T-helper 9 cell (primary cell): ENCODE measurements at places on chromosomes 16 and 17.

GRCh38 chr17:81173762-81174155 lies 7.7 kb upstream of the AATK start:
- DNase-seq: no peak

DNA sequence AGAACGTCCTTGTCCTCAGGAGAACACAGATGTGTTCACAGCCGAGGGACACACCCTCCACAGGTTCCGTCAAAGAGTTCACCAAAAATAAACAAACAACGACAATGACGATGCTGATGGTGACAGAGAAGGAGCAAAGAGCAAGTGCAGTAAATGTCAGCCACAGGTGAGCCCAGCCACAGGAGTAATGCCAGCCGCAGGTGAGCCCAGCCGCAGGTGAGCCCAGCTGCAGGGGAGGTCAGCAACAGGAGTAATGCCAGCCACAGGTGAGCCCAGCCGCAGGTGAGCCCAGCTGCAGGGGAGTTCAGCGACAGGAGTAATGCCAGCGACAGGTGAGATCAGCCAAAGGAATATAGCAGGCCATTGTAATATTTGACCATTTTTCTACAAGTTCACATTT lies 315.2 kb downstream of the FOXL1 start:
- DNase-seq: no peak

DNA sequence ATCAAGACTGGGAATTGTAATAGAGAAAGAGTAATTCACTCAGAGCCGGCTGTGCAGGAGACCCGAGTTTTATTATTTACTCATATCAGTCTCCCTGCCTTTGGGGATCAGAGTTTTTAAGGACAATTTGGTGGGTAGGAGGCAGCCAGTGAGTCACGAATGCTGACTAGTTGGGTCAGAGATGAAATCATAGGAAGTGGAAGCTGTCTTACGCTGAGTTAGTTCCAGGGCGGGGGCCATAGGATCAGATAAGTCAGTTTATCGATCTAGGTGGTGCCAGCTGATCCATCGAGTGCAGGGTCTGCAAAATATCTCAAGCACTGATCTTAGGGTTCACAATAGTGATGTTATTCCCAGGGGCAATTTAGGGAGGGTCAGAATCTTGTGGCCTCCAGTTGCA lies 20.2 kb upstream of the GUCY2D start:
- no peak for DNase-seq

DNA sequence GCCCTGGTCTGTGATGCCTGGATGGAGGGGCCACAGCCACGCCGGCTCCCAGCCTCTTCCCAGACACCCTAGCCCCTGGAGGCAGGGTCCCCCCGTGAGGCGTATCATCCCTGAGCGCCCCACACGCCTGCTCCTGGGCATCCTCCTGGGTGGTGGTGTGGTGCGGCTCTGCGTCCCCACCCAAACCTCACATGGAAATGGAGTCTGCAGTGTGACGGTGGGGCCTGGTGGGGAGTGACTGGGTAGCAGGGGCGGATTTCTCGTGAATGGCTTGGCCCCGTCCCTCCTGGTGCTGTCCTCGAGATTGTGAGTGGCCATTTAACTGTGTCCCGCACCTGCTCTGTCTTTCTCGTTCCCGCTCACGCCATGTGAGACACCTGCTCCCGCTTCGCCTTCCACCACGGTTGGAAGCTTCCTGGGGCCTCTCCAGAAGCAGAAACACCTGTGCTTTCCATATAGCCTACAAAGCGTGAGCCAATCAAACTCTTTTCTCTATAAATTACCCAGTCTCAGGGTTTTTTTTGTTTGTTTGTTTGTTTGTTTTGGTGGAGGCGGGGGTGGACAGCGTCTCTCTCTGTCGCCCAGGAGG lies 5.9 kb upstream of the SSTR5 start:
- DNase-seq: no peak

DNA sequence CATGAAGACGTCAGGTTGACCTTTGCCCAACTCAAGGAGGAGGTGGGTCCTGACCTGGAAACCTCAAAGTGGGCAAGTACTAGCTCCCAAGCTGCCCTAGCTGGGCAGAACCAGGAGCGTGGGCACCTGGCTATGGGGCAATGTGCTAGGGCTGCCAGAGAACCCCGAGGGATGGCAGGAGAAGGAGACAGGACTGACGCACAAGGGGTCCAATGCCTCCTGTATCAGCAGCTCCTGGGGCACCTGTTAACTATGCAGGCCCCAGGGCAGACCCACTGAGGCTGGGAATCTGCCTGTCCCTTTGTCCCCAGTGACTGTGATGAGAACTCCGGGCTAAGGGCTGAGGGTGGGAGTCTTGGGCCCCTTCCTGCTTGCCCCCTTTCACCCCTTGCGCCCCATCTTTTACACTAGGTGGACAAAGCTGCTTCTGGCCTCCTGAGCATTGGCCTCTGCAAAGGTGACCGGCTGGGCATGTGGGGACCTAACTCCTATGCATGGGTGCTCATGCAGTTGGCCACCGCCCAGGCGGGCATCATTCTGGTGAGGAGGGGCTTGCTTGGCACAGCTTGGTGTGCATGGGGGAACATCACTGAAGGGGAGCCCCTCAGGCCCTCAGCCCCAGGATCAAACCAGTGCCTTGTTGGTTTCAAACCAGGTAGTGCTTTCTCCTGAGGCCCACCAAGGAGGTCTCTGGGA lies 7.7 kb downstream of the CHAD start:
- no peak for DNase-seq

GRCh38 chr16:70700101-70701020 lies 14.5 kb upstream of the MTSS2 start:
- no peak for DNase-seq

- no peak for DNase-seq
These were observed 27.9 kb downstream of the NARF start for GRCh38 chr17:82486231-82487094.

DNA sequence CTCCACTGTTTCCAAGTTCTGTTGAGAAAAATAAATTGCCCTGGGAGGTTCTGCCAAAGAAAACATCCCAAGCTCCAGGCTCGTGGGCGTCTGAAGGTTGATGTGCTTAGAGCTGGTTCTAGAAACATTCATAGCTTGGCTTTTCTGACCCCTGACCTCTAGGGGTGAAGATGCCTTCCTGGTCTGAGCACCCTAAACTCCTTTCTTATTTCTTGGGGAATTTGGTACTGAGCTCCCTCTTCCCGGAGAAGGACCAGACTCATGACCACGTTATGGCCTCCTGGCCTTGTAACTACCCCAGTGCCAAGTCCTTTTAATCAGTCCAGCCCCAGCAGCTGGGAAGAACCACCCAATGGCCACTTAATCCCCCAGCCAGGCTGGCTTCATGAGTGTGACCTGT lies 66.4 kb downstream of the MYH11 start:
- no peak for DNase-seq

GRCh38 chr16:19780321-19780720 lies 62.2 kb downstream of the IQCK start:
- no peak for DNase-seq

GRCh38 chr16:67483731-67484525 lies 581 bp upstream of the AGRP start:
- DNase-seq: no peak

DNA sequence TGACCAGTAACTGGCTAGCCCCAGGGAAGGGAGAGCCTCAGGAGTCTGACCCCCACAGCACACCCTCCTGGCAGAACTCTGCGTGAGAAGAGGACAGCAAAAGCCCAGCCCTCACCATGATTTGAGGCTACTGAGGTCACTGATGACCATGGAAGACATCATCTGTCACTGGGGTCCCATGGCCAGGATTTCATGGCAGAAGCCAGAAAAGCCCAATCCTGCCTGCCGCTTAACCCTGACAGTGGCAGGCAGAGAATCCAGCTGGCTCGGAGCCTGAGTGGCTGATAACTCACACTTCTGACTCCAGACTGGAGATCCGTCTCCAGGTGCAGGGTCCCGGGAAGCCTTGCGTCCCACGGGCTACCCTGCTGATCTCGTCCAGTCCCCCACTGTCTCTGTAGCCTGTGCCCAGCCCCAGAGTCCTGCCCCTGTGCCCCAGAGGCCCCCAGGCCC lies 17.5 kb downstream of the GRIN2C start:
- no peak for DNase-seq

- DNase-seq: no peak
These were observed 687.3 kb downstream of the CDH11 start for GRCh38 chr16:64434526-64435069.

DNA sequence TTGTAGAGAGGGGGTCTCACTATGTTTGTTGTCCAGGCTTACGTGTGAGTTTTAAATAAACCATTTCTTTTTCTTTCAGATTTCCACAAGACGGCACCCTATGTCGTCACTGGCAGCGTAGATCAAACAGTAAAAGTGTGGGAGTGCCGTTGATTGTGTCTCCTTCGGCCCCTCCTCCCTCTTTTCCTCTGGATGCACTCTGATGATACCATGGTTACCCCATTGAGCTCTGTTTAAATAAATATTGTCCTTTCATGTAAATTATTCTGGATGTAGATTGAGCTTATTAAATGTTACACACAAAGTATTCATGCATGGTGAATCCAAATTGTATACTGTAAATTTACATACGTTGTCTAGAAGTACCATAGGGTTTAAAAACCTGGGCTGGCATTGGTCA lies 29.9 kb downstream of the CLUH start:
- no peak for DNase-seq

GRCh38 chr17:56583772-56584171 lies 9.7 kb upstream of the NOG start:
- DNase-seq: no peak

DNA sequence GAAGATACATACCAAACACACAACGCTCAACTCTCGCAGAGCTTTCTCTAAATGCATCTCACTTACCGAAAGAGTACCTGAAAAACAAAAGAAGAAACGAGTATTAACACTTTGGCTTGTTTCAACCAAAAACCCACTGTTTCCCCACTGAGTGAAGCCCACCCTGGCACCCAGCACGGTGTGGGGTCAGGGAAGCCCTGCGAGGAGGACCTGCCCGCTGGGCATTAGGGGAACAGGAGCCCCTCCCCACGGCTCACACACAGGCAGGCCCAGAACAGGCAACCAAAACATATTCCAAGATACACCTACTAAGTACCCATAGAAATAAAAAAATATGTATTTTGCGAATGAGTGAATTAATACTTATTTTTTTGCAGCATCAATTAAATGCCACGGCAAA lies 36.6 kb downstream of the LMF1 start:
- no peak for DNase-seq

GRCh38 chr17:78661093-78661770 lies 84.0 kb upstream of the DNAH17 start:
- DNase-seq: no peak

- no peak for DNase-seq
These were observed 742 bp upstream of the SLC16A13 start for GRCh38 chr17:7034955-7035590.

- no peak for DNase-seq
These were observed 2.0 kb downstream of the ROGDI start for GRCh38 chr16:4800290-4801041.

DNA sequence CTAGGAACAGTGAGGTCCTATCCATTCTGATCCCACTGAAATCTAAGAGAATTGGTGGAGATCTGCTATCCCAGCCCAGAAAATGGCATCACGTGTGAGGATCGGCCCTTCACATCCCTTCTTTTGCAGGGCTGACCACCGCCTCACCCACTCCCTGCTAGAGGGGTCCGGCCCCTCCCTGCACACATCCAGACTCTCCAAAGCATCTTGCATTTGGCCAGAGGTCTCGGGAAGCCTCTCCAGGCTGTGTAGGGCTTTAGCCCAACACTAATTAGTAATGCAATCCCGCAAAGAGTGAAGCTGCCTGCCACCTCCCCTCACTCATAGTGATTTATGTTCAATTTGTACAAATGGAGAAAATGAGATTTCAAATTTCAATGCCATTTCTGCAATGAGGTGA lies 434.4 kb upstream of the ZFHX3 start:
- DNase-seq: no peak

DNA sequence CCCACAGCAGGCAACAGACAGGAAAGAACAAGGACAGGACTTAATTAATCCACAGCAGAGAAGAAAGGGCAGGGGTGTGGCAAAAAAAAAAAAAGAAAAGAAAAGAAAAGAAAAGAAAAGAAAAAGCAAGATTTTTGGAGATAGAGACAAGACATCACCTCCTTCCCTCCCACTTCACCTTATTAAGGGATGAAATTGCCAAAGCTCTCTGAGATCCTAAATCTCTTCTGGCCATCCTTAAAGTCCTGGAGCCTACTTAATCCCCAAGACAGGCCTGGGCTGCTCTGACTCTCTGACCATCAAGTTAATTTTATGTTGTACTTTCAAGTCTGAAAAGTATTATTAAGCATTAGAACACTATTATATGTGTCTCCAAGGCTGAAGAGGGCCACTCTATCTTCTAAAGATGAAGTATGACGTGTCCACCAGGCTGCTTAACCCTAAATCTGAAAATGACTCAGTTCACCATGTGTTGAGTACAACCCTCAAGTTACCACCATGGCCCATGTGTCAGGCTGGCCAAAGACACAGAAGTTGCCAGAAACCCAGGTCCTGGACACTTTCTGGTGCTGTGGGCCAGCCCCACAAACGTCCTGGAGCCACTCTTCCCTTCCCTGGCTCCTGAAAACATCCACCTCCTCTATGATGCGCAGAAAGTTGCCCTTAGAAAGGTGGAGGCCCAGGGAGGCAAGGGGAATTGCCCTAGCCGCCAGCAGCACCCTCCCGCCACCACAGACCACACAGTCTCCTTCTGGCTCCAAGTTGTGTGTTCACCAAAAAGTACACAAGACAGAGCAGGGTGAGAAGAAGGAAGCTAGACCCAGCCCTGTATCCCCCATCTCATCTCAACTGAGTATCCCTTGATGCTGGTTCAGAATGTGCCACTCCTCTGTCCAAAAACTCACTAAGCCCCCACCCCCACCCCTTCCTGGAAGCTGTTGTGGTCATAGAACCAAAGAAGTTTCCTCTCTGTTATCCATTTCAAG lies 2.7 kb downstream of the SOCS1 start:
- DNase-seq: peak; percentile 49

DNA sequence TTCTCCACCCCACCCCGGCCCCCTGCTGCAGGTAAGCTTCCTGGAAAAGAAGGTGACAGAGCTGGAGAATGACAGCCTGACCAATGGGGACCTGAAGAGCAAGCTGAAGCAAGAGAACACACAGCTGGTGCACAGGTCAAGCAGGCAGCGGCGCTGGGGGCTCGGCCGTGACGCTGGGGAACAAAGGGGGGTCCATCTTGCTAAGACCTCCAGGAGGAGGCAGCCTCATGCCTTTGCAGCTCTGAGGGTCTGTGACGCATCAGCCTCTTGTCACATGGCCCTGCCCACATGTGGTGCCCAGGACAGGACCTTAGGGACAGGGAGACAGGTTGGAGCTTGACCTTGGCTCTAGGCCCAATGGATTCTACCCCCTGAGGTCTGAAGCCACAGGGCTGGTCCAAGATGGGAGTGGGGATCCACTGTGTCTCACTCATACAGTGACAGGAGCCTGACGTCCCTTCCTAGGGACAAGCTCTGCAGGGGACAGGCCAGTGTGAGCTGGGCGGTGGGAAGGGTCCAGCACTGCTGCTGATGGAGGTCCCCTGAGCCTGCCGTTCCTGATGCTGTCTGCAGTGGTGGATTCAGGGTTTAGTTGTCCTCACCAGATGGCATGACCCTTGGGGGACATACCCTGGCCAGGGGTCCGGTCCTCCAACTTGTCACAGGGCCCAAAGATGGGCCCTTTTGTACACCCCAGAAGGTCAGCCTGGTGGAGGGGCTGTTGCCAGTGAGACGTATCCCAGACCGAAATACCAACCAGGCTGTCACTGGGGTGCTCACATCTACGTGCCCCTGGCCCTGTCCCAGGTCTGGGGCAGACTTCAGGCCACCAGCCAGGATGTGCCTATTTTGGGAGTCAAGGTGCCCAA lies 132.6 kb downstream of the RAB11FIP4 start:
- no peak for DNase-seq
